ENCODE measurements at places on chromosomes 3 and 15.

DNA sequence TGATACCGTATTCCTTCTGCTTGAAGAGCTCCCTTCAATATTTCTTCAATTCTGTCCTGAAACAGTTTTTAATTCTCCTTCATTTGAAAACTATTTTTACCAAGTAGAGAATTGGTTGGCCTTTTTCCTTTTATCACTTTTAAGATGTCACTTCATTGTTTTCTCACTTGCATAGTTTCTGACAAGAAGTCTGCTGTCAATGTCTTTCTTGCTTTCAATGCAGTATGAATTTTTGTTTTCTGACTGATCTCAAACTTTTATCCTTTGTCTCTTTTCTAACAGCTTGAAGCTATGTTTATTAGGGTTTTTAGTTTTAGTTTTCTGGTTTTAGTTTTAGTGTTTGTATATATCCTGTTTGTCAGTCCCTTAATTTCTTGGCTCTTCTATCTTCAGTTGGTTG, 364.8 kb upstream of the TPRG1 start:
- DNase-seq, result no peak

DNA sequence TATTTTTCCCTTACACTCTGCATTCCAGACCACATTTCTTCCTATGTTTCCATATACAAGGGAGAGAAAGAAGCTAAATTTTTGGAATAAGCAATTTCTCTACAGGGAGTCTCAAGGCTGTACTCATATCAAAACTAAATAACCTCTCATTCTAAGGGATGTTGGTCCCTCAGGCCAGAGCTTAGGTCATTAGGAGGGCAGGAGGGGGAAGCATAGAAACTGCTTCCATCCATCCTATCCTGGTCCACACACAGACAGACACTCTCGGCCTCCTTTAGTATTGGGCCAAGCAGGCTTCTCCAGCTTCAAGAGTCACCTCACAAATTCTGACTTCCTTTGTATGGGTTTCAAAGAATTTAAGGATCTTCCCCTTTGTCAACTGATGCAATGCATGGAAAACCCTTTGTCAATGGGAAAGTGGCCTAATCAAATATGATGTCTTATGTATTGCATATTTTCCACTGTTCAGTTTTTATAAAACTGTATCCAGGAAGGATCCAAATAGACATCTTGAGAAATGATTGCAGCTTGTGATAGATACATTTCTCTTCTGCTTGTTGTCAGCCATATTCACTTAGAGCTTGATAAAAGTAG, 140.7 kb upstream of the RARB start:
- no peak for DNase-seq

- DNase-seq, result no peak
These were observed 86.5 kb upstream of the MYZAP start for GRCh38 chr15:57505056-57505715.

DNA sequence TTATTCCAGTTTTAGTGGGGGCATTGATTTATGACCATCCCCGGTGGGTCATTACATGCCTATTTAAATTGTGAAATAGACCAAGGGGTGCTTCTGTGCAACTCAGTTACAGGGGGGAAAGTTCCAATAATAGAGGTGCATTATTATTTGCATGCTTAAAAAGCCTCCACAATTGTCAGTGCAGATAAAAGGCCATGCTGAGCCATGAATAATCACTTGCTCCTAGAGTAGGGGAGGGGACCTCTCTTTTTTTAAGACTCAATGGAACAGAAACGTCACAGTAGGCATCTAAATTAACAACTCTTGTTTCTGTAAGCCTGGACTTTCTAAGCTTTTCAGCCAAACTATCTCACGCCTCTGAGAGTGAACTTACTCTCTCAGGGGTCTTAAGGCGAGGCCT, 66.5 kb upstream of the CMTM7 start:
- no peak for DNase-seq

DNA sequence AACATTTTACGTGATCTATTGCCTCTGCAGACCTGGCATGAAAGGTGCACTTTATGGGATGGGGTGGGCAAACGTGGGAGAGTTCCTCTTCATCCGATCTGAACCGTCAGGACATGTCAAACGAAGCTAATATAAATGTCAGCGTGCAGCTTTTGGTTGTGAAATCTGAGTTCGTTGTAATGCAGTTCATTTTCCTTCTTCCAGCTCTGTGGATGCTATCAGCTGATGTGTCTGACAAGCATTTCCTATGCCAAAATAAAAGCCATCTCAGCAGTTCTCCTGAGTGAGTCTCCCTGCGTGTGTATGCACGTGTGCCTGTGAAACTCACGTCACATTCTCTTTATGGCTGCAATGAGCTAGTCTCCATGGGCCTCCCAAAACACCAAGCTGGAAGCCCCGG, 512.3 kb downstream of the MCTP2 start:
- no peak for DNase-seq

DNA sequence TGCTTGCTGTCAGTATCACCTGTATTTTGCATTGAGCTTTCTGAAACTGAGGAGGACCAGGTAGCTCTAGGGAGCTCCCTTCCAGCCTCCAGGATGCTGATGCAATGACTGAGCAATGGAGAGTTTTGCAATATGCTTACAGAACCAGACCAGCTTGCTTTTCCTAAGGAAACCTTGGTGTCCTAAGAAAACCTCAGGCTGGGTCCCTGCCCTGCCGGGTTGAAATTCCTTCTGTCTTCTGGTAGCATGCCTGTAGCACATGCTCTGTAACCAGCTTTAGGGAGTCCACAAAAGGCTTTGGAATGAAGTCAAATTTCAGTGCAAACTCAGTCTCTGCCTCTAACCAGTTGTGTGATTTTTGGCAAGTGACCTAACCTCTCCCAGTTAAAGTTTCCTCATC, 65.8 kb upstream of the GSK3B start:
- DNase-seq, result no peak

GRCh38 chr15:80026754-80027153, 32.7 kb upstream of the ZFAND6 start:
- no peak for DNase-seq

- no peak for DNase-seq
These were observed 62.2 kb downstream of the PYDC2 start for GRCh38 chr3:191523148-191523547.

DNA sequence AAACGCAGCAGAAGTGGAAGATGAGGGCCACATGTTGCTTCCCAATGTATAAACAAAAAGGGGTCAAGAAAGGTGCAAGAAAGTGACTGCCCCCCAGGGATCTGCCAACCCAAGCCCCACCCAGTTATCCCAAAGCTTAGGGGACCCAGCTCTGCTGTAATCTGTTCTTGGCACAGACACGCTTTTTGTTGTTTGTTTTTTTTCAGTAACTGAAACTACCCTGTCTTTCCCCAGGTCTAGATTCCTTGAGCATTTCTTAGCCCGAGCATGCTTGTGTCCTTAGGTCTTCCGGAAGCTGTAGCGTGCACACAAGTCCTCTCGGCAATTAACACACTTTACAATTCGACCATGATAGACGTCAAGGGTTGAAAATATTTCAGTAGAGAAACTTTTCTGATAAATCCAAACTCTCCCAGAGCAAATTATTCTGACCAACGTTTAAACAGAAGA, 8.5 kb upstream of the PPARG start:
- DNase-seq, result no peak

DNA sequence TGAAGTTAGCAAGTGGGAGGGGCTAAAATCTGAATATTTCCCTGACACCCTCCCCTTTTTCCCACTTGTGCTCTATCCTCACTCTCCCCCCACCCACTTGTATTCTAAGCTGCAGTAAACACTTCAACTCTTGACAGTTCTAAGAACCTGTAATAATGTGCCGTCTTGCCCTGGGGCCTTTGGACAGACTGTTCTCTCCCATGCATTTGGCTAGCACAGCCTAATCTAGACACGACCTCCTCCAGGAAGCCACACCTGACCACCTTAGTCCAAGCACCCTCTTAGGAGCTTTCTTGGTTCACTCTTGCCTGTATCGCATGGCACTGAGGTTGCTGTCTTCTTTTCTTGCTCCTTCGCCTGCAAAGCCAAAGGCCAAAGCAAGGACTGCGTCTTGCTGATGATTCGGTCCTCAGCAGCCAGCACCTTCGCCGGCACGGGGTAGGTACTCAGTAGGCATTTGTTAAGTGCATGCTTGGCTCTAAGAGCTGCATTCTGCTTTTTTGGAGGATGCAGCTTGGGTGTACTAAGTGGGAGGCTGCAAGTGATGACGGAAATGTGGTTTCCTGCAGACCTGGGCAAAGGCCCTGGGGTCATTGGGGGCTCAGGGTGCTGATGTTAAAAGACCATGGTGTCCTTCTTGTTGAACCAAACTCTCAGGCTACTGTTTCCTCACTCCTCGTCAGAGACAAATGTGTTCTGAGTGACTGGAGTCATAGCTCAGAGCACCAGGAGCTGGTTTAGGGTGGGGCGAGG, 2.0 kb upstream of the ZNF710 start:
- DNase-seq, result no peak

DNA sequence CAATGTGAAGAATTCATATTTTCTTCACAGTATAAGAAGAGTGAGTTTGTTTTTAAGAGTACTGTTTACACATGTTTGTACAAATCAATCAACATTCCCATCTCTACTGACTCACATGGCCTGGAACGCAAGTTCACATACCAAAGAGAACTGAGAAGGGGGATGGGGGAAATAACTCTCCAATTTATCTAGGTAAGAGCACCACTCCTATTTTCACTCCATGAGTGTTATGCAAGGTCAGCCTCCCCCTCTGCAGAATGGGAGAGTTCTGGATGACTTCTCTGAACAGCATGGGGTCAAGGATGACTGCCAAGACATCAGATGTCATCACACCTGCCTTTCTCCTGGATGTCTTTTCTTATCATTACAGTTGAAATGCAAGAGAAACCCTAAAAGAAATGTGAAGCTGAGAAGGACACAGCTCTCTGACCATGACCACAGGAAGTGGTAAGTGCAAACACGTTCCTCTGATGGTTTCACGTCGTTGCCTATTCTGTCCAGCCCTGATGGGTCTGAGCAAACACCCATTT, 95.2 kb downstream of the SEMA6D start:
- no peak for DNase-seq

- DNase-seq, result no peak
These were observed 4.5 kb upstream of the LSAMP start for GRCh38 chr3:116449546-116450350.

DNA sequence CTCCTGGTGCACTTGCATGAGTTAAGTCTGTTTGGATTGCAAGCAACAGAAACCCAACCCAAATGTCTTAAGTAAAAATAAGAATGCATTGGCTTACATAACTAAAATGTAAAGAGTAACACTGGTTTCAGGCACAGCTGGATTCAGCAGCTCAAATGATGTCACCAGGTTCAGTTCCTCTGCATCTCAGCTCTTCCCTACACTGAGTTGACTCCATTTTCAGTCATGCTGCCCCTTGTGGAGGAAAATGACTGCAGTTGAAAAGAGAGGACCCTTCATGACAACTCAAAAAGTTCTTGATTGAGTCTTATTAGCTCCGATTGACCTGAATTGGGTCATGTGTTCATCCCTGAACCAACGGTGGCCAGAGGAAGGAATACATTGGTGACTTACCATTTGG, 138.5 kb upstream of the ABI3BP start:
- DNase-seq, result no peak

GRCh38 chr15:88469321-88469720, 1.8 kb downstream of the MRPS11 start:
- DNase-seq, result no peak

DNA sequence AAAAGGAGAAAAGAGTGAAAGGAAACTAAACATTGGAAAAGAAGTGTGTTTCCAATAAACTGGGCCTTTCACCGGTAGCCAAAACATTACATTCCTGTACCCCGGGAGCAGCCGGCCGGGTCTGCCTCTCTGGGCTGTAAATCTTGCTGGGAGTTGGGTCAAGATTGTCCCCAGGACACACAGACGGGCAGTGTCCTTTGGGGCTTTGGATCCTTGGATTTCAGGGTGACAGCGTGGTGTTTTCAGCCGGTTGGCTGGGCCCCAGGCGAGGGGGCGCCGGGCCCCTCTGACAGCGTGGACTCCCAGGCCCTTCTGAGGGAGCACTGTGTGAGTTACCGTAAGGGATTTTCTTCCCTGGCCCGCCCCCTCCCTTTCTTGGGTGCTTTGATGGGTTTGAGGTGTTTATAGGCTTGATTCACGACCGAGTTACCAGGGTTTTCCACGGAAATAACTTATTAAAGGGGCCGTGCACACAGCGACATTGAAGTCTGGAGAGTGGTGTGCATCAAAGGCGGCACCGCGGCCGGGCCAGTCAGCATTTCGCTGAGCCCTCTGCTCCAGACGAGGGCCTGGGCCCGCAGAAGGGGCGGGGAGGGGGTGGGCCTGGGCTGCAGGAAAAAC, 27.4 kb downstream of the SMAD6 start:
- DNase-seq, result no peak

- no peak for DNase-seq
These were observed 58.6 kb downstream of the WWTR1 start for GRCh38 chr3:149599236-149599635.

Data from bone marrow (tissue), 2 donors.